ENCODE measurements at places on chromosomes 2 and 18.
A peak's percentile ranks its signal among the peaks of the same experiment; 100 is the strongest.

DNA sequence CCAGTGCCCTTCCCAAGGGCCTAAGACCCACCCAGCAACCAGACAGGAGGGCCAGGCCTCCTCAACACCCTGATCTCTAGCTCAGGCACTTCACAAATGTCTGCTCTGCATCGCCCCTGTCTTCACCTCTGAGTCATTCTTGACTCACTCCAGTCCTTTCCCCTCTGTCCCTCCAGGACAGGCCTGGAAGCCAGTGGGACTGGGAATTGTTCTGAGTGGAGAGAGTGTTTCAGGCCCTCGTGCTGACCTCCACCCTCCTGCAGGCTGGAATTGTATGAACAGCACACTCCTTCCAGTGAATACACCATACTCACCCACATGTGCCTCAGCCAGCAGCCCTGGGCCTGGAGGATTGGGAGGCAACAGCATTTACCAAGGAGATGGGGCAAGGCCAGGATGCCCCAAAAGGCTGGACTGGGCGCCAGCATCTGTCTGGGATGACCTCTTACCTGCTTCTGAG lies 304.2 kb downstream of the CYP26B1 start:
- no peak for DNase-seq

- DNase-seq = no peak
These were observed 11.9 kb downstream of the PIK3C3 start for GRCh38 chr18:41966943-41967342.

GRCh38 chr2:96164459-96165184 lies 19.4 kb upstream of the DUSP2 start:
- DNase-seq = no peak

DNA sequence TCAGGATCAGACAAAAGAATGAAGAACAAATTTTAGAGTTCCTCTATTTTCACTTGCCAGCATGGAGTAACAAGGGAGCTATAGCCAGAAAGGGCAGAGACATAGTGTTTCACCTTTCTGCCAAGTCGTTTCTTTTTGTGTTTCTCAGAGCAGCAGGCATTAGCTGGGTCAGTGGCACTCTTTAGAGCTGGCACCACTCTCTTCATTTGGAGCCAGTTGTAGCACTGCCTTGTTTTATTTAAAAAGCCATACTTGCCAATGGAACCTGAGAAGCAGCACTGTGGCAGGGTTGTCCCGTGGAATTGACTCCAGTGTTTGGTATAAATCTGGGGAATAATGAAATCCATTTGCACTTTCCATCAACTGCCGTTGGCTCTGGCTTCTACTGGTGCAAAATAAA lies 64.0 kb downstream of the LRRTM4 start:
- DNase-seq = no peak

- DNase-seq = no peak
These were observed 8.0 kb upstream of the ANO7 start for GRCh38 chr2:241180495-241180894.

DNA sequence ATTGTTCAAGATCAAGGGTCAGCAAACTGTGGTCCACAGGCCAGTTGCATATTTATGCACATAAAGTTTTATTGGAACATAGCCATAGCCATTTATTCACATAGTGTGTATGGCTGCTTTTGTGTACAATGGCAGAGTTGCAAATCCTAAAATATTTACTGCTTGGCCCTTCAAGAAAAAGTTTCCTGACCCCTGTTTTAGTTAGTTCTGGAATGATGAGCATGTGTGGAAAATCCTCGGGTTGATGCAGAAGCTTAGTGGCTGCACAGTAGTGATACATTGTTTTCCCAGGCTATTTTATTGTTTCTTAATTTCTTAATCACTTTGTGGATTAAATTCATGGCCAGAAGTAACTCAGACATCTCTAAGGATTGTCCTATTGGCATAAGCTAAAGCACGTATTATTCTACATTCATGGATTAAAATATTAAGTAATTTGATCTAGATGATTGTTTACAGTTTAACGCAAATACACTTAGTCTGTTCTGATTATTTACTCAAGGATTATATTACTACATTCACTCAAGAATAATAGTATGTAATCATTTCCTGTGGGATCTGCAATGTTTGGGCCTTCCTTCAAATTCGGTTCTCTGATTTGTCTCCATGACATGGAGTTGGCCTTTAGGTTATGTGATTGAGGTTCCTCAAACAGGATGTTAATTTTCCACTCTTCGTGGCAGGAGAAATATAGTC lies 165.5 kb downstream of the TMEM247 start:
- no peak for DNase-seq

DNA sequence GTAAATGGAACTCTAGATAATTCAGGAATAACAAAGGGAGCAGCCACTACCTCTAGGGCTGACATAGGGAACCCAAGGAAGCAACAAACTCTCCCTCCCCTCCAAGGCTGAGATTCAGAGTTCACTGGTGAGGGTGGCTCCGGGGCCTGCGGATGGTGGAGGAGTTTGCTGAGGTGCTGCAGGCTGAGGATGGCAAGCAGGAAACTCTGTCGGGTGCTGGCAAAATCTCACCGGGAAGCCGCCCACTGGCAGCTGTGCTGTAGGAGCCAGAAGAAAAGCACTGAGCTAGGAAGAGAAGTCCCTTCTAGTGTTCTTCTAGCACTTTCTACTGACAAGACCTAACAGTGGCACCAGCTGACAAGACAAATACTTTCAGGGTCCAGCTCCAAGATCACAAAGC lies 12.5 kb upstream of the HAAO start:
- no peak for DNase-seq

GRCh38 chr18:29588446-29589100 lies 1411.6 kb upstream of the CDH2 start:
- DNase-seq = no peak

DNA sequence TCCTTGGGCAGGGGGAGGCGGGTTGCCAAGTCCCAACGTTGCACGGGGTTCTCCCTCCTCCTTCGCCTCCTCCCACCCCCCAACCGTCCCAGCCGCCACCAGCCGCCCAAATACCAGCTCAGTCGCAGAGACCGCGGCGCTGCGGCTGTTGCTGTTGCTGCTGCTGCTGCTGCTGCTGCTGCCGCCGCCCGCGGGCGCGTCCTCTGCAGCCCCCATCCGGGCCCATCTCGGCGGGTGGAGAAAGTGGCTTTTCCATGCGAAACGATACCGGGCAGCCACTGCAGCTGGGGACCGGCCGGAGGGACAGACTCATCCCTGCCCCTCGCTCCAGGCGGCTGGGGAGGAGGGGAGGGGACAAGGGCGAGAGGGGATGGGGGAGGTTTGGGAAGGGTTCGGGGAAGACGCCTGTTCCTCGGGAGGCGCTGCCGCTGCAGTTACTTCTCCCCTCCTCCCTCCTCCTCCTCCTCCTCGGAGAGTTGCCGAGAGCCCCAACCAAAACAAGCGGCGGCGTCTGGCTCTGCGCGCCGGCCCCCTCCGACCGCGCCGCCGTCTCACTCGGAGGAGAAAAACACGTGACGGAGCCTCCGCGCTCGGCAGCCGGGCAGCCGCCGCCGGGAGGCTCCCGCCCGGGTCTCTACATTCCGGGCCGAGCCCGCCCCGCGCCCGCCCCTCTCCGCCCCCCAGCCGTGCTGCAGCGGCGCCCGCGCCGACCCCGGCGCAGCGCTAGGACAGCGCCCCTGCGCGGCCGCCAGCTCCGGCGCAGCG lies at the start of gene IRS1:
IRS1 (minus strand) TSS at position 610 of the 765 bp plus-strand sequence. CDS start 1,082 bp downstream, outside the sequence.
- peak; percentile 83 for DNase-seq

- no peak for DNase-seq
These were observed 132.7 kb upstream of the STON1 start for GRCh38 chr2:48397281-48397680.

GRCh38 chr18:66235206-66235605 lies 368.7 kb downstream of the CDH19 start:
- DNase-seq = no peak

DNA sequence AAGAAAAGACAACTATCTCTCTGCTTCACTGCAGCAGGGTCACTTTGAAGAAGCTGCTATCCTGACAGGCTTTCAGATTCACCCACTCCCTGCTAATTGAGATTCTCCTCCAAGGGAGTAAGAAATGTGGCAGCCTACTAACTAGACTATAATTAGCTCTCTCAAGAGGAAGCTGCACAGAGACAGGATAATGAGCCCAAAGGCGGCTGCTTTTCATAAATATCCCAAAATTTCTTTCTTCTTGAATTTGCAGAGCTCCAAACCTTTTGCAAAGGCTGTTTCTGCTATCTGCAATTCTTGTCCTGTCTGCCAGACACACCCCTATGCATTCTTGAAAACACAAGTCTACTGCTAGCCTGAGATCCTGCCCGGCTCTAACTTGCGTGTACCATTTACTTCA lies 54.0 kb upstream of the RNU4ATAC start:
- DNase-seq = no peak

- DNase-seq = no peak
These were observed 779 bp downstream of the DGKD start for GRCh38 chr2:233354971-233355574.

DNA sequence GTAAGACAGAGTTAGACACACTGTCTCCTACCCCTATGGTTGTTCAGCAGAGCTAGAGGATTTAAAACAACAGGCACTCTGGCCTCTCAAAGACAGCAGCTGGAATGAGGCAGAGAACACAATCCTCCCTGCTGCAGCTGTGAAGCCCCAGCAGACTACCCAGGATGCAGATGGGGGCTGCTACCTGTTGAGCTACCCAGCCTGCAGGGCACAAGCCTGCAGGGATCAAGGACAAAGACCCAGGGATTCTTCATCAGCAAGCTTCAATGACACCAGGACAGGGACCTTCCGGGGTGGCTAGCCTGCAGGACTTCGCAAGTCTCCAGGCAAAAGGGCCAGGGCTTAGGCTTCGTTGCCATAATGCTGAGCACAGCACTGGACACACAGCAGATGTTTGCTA lies 27.2 kb downstream of the GALNT14 start:
- DNase-seq = no peak

DNA sequence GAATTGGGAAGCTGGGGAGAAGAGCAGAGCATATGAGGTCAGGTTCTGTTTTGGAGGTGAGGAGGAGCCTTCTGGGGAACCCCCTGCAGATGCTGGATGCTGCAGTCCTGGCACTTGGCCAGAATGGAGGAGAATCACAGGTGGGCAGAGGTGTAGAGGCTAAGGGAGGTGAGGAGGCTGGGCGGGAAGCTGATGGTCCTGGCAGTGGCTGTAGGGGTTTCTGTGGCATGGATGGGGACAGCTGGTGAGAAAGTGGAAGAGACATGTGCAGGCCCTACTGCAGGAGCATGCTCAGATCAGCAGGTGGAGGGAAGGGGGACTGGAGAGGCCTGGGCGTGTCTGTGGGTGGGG lies 101.3 kb downstream of the DYSF start:
- DNase-seq = no peak

GRCh38 chr2:58701688-58702301 lies 460.7 kb upstream of the FANCL start:
- no peak for DNase-seq
